ENCODE measurements at places on chromosomes 5 and 9.

- DNase-seq: no peak
These were observed 74.6 kb downstream of the LRRC70 start for GRCh38 chr5:62653001-62653863.

DNA sequence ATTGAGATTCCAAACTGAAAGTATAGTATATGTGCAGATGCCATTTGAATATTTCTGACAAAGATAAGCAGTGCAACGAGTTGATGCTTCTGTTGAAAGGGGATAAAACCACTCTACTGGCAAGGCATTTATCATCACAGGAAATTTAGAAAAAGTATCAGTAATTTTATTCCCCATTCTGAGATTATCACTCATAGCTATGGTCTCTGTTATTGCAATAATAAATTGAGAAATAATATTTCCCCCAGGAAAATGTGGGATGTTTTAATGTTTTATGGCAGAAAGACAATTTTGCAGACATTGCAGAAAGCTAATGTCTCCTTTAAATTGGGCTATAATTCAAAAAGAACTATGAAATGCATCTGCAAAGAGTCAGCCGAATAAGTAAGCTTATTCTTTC lies 1612.7 kb upstream of the ACO1 start:
- no peak for DNase-seq

DNA sequence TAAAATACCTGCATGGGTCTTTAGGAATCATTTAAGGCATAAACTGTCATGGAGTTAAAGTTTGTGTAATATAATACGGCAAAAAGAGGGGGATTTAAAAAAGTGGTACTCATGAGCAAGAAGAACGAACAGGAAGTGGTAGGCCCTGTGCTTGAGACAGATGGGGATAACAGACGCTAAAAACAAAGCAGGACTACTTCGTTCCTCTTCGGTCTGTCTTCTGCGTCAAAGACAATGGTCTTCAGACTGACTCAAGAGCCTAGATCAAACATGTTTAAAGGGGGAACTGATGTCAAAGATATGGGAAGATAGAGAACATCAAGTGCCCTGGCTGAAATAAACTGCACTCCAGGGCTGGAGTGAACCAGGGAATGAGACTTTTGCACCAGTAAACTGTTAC lies 59.8 kb upstream of the RFX3 start:
- DNase-seq: no peak

DNA sequence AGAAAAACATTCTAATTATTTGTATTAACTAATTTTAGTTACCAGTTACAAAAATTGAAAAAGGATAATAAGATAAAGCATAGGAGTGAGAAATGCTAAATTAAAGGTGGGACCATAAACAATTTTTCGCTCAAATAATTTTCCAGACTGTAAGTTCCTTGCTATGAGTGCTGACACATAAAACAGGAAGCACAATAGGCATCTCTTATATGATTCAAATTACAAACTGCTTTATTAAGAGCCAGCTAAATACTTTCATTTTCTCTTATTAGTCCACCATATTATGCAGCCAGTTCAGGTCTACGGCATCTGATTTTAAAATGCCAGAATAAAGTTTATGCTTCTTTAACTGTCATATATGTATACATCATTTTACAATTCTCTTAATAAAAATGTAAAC lies 4.4 kb downstream of the RC3H2 start:
- no peak for DNase-seq
